ENCODE measurements at places on chromosomes 16 and 17. TPM values are rescaled to one million over a fixed set of nuclear protein-coding genes. Genes with fewer than 3 reads are reported as not detected.

Gene PPL
- total RNA-seq = 7.0 TPM

Gene MRPL58
- total RNA-seq = 35.6 TPM

Gene TERB1
- not detected for total RNA-seq

Gene NUPR1
- total RNA-seq = 3.8 TPM

Gene KRT32
- not detected for total RNA-seq

Gene CCDC200
- total RNA-seq = 0.14 TPM

Gene CUEDC1
- total RNA-seq = 6.8 TPM

Gene PRCD
- 0.68 TPM for total RNA-seq

Gene CRYM
- total RNA-seq = not detected

Gene TUFM
- total RNA-seq = 127 TPM

All from dermis blood vessel endothelial cell (primary cell).